ENCODE measurements at places on chromosomes 4 and X.

DNA sequence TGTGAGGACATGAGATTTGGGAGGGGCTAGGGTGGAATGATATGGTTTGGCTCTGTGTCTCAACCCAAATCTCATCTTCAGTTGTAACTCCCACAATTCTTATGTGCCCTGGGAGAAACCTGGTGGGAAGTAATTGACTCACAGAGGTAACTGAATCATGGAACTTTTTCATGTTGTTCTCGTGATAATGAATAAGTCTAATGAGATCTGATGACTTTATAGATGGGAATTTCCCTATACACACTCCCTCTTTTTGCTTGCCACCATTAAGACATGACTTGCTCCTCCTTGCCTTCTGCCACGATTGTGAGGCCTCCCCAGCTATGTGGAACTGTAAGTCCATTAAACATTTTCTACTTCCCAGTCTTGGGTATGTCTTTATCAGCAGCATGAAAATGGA is 253.2 kb upstream of the GK2 start:
- DNase-seq = no peak

- no peak for DNase-seq
These were observed 19.6 kb upstream of the MSANTD1 start for GRCh38 chr4:3229328-3229727.

GRCh38 chr4:94469221-94469784 is 17.6 kb downstream of the PDLIM5 start:
- DNase-seq = no peak

DNA sequence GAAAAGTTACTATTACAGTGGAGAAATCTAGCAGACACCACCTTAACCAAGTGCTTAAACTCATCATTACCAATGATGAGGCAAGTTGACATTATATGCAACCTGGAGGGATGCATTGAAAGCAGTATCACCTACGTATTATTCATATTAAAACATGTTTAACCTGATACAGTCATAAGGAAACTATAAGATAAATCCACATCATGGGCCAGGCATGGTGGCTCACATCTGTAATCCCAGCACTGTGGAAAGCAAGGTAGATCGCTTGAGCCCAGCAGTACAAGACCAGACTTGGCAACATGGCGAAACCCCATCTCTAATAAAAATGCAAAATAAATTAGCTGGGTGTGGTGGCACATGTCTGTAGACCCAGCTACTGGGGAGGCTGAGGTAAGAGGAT is 22.3 kb upstream of the INTU start:
- DNase-seq = no peak

GRCh38 chrX:24131476-24131875 is 18.1 kb upstream of the ZFX start:
- no peak for DNase-seq
